ENCODE measurements at places on chromosomes 3 and 15.

GRCh38 chr3:63343674-63344073 is 65.6 kb downstream of the SYNPR start:
- peak; percentile 96 for DNase-seq

GRCh38 chr3:31485196-31485595 is 47.5 kb upstream of the STT3B start:
- DNase-seq, result no peak

DNA sequence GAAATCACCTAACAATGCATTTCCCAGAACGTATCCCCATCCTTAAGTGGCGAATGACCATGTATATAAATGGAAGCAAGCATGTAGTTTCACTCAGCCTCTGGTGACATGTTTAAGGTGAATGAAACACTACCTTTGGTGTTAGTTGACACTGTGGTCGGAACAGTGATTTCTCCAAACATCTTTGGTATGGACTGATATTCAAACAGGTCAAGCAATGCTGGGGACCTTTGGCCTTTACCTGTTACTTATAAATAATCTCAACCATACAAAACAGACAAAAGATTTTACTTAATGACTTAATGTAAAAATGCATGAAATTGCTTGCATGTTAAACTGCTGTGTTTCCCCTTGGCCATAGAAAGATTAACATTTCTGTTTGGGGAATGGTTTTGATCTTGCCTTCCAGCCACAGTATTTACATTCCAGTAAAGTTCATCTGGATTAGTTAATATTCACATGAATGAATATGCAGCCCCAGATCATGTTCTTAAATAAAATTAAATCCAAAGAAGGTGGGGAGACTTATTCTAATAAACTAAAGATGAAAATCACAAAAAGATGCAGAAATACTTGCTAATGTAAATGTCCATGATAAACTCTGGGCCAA is 74.4 kb upstream of the HES1 start:
- no peak for DNase-seq

DNA sequence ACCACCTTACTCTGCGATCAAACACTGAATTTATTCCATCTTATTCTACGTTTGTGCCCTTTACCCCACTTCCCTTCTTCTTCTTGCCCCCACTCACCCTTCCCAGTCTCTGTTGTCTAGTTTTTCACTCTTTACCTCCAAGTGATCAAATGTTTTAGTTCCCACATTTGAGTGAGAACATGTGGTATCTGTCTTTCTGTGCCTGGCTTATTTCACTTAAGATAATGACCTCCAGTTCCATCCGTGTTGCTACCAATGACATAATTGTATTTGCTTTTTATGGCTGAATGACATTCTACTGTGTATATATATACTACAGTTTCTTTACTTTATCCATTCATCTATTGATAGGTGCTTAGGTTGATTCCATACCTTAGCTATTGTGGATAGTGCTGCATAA is 78.8 kb downstream of the PDCD6IP start:
- DNase-seq, result no peak

DNA sequence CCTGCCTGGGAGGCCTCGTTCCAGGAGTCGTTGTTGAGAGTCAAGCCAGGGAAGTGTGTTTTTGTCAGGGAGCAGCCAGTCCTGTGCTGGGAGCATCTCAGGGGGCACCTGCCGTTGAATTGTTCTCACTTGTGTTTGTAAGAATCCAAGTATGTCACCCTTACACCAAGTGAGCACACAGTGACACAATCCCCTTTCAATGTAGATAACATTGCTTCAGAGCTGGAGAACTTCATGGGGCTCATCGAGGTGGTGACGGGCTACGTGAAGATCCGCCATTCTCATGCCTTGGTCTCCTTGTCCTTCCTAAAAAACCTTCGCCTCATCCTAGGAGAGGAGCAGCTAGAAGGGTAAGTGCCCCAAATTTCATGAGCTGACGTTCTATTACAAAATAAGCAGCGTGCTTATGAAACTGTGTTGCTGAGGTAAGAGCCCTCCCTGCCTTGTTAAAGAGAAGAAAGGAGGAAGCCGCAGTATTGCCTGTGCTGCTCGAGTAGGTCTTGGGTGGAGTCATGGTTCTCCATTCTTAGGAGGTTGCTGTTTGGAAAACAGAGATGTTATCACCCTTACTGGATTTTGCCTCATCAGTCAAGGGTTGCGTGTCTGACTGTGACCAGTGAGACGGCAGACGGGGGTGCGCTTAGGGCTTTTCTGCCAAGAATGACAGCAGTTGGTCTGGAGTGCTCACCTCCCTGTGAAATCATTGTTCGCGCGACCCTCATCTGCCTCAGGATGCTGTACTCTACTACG is 108.1 kb downstream of the PGPEP1L start:
- DNase-seq, result no peak

DNA sequence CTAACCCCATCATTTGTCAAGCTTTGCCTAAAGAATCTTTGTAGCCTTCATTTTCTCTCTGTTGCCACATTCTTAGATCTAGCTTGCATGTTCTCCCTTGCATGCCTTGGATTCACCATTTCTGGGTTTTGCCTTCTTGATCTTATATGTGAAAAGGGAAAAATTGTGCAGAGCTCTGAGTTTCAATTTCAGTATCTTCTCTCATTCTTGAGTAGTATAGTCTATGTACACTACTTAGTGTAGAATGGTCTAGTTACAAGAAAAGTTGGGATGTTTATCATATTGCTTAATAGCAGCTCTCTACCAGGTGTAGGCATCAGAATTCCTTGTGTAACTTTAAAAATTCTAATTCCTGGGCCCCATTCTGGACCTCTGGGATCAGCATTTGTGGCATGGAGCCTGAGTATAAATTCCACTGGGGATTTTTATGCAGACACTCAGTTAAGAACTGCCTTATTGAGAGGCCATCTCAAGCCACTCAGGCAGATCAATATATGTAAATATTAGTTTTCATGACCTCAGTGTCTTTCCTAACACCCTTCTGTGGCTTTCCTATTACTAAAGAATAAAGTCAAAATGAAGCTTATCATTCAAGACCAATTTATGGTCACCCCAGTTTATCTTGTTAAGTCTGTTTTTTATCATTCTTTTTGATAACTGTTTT is 23.4 kb downstream of the GTF2E1 start:
- DNase-seq, result no peak

- no peak for DNase-seq
Measured at GRCh38 chr3:192860454-192860853, 57.2 kb downstream of the MB21D2 start.

DNA sequence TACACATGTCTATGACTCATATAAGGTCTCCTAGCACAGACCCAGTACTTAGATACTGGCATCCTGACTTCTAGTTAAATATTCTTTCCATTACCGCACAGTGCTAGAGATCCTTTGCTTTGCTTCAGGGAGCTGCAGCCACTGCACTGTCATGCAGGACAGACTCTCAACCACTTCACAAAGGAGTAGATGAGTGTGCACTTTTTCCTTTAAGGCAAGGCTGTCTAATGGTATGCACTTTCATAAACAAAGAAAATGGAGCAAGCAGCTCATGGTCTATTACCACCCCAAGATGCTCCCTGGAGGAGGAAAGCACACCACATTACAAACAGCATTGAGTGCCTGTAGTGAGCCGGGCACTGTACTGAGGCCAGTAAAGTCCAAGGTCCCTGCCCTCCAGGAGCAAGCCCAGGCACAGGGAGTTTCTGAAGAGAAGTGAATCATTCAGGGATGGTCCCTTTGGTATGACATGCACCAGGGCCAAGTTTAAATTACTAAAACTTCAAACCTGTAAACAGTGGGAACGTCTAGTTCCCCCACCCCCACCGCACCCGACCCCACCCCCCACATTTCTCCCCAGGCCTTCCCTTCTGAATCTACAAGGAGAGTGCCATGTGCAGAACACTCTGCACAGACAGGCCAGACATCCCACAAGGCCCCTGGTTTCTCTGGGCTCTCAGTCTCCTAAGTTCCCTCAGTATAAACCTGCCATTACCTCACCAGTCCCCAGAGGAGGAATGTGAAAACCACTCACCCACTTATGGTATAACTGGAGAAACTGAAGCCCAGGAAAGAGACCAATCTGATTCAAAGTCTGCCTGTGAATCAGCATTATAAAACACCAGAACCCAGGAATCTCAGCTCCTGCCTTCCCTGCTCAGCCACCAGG is 107.8 kb upstream of the BCL6 start:
- peak; percentile 15 for DNase-seq

- peak; percentile 92 for DNase-seq
Measured at GRCh38 chr15:39919748-39920509, at the start of gene GPR176. Gene GPR176 (minus strand): TSS chr15:39920266. CDS start chr15:39920026, 240 bp downstream.

- no peak for DNase-seq
Measured at GRCh38 chr3:103365467-103365866, 930.7 kb downstream of the ZPLD1 start.

DNA sequence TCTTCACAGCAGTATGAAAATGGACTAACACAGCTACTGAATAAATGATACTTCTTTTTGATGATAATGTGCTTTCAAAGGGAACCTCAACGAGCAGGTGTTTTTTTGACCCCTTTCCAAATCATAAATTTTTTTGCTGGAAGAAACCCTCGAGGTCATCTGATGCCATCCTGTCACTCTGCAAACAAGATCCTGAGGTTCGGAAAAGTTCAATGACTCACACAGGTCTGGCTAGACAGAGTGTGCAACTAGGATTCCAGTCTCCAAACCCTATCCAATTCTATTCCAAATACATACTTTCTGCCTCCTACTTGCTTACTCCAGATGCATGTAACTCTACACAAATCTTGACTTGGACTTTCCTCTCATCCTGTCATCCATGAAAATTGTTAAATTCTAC is 124.7 kb downstream of the NEDD4 start:
- no peak for DNase-seq

DNA sequence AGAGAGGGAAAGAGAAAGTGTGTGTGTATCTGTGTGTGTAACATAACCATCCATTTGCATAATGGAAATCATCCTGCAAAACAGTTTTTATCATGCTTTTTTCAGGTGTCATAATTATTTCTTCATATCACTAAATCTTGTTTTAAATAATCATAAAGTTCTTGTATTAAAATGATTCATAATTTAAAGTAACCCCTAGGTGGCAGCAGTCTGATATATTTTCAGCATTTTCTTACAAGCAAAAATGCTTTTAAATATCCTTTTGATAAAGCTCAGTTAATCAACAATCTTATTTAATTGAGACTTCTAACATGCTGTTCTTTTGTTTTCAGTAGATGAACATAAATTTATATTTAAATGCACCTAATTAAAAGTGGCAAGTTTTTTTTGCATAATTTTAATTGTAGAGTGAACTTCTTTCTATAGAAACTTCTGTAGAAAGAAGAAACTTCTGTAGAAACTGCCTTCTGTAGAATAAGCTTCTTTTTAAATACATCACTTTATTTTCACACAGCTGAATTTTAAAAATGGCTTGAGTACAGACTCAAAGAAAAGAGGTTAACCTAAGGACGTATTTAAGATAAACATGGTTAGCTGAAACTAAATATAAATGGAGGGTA is 72.5 kb downstream of the OPA1 start:
- peak; percentile 34 for DNase-seq

DNA sequence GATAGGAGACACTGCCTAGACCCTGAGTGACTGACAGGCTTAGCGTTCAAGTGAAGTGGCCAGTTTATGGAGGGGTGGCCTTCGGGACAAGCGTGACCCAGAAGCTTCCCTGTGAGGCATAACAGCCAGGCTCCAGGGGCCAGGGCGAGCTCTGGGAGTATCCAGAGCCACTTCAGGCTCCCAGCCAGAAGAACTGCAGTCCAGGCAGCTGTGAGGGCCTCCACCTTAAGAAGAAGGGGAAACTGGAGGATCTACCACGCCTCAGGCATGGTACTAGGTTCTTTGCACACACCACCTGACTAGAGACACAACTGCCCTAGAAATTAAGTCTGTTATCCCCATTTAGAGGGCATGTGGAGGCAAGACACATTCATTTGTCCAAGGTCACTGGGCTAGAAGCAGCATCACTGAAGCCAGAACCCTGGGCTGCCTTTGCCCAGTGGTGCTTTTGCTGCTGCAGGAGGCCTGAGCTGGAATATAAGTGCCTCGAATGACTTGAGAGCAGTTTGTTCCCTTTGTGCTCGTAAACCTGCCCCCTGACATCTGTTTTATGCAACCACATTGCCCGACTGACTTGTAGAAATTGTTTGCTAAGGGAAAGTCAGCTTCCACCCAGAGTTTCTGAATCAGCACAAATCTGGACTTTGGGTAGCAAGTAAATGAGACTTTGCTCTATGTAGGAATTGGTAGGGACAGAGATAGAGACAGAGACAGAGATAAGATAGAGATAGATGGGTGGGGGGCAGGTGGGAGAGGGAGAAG is 23.3 kb downstream of the RASGRF1 start:
- no peak for DNase-seq

GRCh38 chr3:126005951-126006350 is 37.0 kb downstream of the ROPN1B start:
- DNase-seq, result peak; percentile 78

- DNase-seq, result no peak
Measured at GRCh38 chr15:26875476-26875850, 8.6 kb downstream of the GABRA5 start.

DNA sequence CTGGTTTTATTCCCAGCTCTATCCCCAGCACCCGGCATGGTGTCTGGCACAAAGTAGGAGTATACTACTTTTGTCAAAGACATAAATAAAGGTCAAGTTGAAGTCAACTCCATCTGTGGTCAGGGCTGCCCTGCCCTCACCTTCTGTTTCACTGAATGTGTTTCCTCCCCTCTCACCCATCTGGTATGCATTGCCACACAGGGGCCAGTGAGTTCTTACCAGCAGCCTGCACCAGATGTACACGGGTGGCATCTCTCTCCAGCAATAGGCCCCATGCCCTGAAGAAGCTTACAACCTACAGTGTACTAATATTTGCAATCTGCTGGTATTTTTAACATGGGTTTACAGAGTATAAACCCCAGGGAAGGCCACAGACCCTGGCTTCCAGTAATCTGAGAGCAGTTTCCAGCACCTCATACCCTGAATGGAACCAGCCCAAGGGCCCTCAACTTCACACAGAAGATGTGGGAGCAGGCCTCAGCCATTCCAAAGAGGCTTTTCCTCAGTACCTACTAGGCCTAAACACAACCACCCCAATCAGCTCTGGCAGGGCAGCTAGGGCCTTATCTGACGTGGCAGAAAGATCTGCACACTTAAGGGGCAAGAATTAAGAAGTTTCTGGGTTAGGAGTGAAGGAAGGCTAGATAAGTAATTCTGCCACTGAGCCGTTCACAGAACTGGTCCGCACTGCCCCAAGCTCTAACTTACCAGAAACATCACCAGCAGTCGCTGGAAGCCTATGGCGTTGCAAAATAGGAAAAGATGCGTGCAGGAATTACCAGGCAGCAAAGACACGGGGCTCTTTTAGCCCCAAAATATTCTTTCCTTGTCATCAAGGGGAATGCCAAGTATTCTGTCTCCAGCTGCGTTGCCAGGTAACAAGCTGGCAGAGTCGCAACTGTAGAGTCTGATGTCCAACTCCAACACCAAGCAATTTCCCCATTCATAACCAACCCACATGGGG is 2.1 kb downstream of the IDH2 start:
- DNase-seq, result peak; percentile 57
